ENCODE measurements at places on chromosomes 13 and 19.
A peak's percentile ranks its signal among the peaks of the same experiment; 100 is the strongest.

DNA sequence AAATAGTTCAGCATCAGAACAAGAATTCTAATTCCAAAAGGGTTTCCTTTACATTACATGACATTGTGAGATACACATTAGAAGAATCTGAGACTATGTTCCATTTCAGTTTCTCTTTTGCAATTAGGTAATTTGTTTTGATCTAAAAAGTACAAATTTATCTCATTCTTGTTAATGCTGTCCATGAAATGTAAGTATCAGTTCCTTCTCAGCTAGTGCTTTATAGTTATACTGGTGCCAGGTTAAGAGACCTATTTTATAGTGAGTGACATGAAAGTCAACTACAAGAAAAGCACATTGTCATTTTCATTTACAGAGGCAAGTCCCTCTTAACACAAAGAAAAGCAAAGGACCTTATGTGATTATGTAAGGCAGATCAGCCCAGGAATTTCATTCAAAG, 43.9 kb downstream of the RCBTB2 start:
- DNase-seq = no peak

- DNase-seq = no peak
Measured at GRCh38 chr19:17309965-17310461, 650 bp downstream of the DDA1 start.

DNA sequence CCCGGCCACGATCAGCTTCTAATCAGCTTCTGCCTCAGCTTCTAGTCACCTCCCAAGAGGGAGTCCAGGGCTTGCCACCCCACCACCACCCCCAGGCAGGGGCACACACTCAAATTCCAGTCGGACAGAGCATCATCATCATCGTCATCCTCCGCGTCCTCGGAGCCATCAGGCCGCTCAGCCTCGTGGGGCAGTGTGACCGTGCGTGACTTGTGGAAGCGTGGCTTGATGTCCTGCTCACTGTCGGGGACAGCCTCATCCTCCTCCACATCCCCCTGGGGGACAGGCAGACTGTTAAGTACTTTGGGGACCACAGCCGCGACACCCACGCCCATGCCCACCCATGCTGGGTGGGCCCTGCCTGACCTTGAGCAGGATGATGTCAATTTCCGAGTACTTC, 12.5 kb downstream of the TNPO2 start:
- DNase-seq = no peak

DNA sequence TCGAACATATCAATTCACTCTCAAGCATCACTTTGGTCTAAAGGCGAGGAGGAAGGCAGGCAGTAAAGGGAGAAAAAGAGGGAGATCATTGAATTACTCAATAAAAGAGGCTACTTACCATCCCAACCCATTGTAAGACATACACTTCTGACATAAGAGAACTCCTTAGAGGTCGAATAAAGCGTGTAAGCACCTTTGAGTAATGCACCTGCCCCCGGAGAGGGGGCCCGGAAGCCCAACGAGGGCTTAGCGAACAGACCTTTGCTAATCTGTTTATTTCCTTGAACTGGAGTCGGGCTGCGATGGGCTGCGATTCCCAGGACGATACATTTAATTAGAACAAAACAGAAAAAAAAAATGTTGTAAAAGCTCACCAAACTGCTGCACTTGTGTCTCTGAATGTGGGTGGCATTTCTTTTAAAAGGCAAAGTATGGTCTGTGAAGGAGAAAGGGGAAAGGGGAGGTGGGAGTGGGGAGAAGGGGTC, 3.0 kb downstream of the ZC3H4 start:
- DNase-seq = no peak

DNA sequence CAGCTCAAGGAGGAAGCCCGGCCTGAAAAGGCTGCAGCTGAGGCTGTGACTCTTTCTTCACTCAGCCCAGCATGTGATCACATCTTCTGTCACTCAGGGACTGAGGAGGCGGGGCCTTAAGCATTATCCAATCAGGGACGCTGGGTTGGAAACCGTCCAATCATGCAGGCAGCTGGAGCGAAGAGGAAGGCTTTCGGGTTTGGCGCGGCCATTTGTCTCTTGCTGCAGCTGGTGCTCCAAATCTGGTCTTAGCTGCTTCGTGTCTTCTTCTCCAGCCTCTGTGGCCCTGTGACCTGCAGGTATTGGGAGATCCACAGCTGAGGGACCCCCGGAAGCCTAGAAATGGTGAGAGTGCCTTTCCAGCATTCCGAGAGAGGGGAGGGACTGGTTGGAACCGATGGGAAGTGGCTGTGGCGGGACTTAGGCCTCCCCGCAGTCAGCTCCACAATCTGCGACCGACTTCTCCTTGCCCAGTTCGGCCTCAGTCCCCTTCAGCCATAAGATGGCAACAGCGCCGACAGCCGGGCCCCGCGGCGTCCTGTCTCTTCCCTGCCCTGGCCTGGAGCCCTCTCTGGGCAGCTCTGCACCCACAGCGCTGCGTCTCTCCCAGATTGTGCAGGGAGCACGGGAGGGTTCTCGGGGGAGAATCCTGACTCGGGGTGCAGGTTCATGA, at the start of gene ZNF90:
Gene ZNF90 (plus strand): TSS at position 210 of the 673 bp plus-strand sequence. CDS start 133 bp downstream, at position 343.
- DNase-seq = no peak

DNA sequence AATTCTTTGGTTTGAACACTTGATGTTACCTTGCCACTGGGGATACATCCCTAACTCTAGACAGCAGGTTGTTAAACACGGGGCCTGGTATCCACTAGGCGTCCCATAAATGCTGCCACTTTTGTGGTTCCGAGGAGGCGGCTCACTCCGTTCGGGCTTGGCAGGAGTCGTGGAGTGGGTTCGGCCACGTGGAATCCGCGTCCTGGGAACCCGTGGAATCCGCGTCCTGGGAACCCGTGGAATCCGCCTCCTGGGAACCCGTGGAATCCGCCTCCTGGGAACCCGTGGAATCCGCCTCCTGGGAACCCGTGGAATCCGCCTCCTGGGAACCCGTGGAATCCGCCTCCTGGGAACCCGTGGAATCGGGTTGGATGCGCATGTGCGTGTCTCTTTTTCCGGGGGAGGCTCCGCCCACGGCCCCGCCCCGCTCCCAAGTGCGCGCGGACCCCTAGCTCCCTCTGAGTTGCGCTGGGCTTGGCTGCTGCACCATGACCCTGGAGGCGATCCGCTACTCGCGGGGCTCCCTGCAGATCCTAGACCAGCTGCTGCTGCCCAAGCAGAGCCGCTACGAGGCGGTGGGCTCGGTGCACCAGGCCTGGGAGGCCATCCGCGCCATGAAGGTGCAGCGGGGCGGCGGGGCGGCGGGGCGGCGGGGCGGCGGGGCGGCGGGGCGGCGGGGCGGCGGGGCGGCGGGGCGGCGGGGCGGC, at the start of gene MRI1:
Gene MRI1 (plus strand): TSS at position 422 of the 707 bp plus-strand sequence. CDS start 67 bp downstream, at position 489.
- peak; percentile 48 for DNase-seq

DNA sequence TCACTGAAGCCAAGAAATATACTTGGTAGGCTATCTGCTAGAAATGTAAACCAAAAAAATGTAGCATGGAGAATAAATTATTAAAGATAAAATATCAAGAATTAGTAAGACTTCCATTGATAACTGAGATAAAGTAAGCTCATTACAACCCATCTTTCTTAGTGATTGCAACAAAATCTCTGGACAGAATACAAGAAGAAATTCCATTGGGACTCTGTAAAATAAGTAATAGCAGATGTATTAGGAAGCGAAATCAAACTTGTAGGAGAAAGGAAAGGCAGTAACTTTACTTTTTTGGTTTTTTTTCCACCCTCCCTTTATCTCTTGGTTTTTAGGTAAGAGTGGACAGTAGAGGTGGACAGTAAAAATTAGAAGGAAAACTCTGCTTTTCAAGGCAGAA, 605.7 kb downstream of the DACH1 start:
- no peak for DNase-seq

GRCh38 chr13:20473139-20473538, 52.5 kb downstream of the CRYL1 start:
- peak; percentile 26 for DNase-seq

DNA sequence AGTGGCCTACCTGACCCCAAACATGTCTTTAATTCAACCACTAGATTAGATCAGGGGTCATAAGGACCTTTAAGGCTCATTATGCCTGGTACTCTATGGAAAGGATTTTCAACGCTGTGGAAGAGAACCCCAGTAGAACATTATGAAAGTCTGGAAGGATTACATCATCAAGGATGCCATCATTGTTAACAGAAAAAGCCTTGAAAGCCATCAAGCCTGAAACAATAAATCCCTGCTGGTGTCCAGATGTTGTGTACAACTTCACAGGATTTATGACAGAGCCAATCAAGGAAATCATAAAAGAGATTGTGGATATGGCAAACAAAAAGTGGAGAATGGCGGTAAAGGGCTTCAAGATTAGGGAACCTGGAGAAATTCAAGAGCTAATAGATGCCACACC, 59.7 kb downstream of the NAA16 start:
- peak; percentile 6 for DNase-seq

GRCh38 chr13:56713656-56714055, 427.1 kb upstream of the PRR20A start:
- no peak for DNase-seq

- no peak for DNase-seq
Measured at GRCh38 chr13:44686531-44686934, 110.4 kb upstream of the TSC22D1 start.

DNA sequence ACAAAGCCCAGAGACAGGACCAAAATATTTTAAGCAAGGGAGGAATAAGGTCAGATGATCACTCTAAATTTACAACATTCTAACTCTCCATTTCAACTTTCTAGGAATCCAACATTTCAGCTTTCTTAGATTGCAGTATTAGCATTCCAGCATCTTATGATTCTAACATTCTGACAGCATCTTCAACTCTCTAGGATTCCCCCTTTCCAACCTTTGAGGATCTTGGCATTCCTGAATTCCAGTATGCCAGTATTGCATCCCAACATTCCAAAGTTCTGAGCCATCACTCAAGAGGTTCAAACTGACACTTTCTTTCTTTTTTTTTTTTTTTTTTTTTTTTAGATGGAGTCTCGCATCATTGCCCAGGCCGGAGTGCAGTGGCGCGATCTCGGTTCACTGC, 13.8 kb downstream of the TGFB1 start:
- DNase-seq = peak; percentile 35

DNA sequence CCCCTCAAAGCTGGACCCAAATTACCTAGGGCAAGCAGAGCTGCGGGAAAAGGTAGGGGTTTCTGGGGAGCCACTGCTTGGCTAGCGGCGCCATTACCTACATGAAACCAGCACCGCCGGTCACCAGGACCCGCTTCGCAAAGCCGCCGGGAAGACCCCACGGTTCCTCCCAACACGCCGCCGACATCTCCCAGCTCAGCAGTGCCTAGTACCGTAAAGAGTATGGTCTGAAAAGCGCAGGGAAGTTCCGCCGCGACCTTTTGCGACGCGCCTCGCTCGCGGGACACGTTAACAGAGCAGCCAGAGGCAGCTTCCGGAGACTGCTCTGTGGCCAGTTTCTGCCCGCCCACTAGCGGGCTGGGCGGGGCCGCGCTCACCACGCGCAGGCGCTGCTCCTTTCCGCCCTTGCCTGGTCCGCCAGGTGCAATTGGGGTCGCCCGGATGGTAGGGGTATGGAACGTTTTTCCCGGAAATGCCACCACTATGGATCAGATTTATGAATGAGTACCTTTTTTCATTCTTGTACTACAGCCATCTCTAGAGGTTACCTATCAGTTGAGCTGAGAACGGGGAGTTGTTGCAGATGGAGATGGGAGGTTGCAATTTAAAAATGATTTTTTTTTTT, at the start of gene TGDS:
Gene TGDS (minus strand): TSS at position 203 of the 625 bp plus-strand sequence. CDS start 16 bp downstream, at position 187.
- peak; percentile 91 for DNase-seq

- DNase-seq = no peak
Measured at GRCh38 chr19:53580871-53581835, 43.2 kb downstream of the ZNF331 start.

DNA sequence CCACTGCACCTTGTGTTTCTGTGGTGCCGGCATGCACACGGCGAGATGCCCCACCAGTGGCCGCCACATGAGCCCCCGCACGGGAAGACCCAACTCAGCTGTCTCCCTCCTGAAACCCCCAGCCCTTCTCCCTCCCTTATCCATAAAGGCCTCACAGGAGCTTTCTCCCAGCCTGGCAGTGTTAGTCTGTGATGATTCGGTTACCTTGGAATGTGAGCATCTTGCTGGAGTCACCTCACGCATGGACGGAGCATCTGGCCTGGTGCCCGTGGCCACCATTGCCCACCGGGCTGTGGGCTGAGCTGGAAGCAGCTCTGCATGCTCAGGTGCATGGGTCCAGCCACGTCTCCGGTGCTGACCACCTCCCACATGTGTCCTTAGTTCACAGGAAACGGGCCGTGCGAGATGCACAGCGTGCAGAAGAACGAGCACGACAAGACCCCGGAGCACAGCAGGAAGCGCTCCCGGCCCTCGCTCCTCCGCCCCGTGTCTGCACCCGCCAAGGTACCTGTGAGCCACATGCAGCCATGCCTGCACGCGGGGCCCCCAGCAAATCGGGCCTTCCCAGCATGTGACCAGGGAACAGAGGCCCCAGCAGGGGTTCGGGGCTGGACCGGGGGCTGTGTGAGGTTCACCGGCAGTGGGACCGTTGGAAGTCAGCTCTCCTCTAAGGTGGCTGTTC, 22.0 kb downstream of the SIN3B start:
- DNase-seq = peak; percentile 42

GRCh38 chr13:36231236-36231635, 16.9 kb upstream of the SOHLH2 start:
- no peak for DNase-seq

DNA sequence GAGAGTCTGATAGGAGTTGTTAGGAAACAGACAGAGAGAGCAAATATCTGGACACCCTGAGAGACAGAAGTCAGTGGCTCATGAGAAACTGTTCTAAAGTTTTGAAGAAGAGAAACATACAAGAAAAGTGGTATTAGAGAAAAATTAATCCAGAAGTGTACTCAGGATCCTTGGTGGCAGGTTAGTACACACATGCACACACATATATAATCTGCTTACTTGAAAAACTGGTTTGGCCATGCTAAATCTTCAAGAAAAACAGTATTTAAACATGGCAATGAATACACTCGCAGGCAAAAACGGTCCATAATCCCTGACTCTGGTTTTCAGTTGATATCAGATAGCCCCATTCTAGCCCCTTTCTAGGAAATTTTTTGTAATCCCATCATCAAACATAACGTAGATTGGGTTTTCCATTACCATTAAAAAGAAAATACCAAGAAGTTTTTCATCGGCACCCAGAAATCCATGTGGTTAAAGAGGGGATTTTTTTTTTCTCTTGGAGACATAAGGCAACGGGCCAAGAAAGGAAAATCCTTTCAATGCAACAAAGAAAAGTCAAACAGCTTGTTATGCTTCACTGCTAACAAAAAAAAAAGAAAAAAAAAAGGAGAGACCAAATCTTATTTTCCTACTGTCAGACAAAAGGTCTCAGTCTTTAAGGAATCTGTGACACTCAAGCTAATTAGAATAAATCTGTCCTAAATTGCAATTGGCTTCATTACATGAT, 178.0 kb upstream of the MIR17HG start:
- no peak for DNase-seq

DNA sequence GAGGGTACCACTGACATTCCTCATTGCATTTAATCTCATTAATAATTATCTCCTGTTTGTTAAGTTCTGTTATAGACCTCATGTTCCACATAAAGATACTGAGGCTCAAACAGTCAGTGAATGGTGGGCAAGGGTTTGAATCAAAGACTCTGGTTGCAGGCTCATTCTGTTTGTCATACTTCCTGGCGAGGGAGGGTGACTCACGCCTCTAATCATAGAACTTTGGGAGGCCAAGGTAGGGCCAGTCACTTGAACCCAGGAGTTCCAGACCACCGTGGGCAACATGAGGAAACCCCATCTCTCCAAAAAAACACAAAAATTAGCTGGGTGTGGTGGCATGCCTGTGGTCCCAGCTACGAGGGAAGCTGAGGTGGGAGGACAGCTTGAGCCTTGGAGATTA, 220.7 kb upstream of the MIR17HG start:
- no peak for DNase-seq

All from HCEC 1CT (cell line).